ENCODE measurements at places on chromosomes 1 and 21.

DNA sequence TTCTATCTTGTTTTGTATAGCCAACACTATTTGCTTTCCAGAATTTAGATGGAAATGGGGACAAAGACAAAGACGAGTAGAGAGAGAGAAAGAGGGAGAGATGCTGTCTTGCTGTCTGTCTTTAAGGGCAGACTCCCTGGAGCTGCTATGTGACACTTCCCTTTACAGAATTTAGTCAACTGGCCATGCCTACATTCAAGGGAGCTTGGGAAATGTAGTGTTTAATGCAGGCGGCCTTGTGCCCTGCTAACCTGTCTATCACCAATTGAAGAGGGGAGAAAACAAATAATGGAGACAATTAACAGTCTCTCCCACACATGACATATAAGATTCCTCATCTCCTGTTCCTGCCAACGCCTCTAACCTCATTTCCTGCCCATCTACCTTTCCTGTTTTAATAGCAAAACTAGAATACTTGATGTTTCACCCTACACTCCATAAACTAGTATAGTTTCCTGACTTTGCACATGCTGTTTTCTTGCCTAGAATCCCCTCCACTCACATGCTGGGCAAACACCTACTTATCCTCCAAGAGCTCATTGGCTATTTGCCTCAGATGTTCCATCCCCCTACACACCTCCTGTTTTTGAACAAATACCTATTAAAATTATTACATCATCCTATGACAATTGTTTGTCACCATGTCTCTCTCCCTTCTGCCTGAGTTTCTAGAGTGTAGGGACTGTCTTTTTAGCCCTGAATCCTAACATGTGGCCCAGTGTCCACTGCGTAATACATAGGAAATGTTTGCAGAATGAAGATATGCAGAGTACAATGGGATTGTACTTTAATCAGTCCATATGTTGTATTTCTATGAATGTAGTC is 117.2 kb downstream of the SLC25A24 start:
- DNase-seq = no peak

DNA sequence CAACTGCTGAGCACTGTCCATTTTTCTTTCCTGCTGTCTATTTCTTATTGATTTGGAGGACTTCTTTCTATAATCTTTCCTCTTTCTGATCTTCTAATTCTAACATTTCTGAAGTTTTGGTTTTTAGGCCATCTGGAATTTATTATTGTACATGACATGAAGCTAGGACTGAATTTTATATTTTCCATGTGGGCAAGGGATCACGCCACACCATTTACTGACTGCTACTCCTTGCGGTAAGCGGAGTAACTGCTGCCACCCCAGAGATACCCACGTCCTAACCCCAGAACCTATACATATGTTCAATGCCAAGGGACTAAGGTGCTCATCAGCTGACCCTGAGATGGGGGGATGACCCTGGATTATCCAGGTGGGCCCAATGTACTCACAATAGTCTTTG is 70.6 kb downstream of the NPHP4 start:
- DNase-seq = no peak

- no peak for DNase-seq
Observed at GRCh38 chr1:1426496-1427105, 5.5 kb upstream of the ANKRD65 start.

- no peak for DNase-seq
Observed at GRCh38 chr1:48007047-48007446, 9.9 kb upstream of the TRABD2B start.

GRCh38 chr1:147849098-147849895 is 53.3 kb upstream of the GJA8 start:
- no peak for DNase-seq

GRCh38 chr1:172394141-172394751 is 26.2 kb upstream of the C1orf105 start:
- DNase-seq = peak; percentile 91

GRCh38 chr1:208595236-208595635 is 351.1 kb upstream of the PLXNA2 start:
- DNase-seq = no peak

DNA sequence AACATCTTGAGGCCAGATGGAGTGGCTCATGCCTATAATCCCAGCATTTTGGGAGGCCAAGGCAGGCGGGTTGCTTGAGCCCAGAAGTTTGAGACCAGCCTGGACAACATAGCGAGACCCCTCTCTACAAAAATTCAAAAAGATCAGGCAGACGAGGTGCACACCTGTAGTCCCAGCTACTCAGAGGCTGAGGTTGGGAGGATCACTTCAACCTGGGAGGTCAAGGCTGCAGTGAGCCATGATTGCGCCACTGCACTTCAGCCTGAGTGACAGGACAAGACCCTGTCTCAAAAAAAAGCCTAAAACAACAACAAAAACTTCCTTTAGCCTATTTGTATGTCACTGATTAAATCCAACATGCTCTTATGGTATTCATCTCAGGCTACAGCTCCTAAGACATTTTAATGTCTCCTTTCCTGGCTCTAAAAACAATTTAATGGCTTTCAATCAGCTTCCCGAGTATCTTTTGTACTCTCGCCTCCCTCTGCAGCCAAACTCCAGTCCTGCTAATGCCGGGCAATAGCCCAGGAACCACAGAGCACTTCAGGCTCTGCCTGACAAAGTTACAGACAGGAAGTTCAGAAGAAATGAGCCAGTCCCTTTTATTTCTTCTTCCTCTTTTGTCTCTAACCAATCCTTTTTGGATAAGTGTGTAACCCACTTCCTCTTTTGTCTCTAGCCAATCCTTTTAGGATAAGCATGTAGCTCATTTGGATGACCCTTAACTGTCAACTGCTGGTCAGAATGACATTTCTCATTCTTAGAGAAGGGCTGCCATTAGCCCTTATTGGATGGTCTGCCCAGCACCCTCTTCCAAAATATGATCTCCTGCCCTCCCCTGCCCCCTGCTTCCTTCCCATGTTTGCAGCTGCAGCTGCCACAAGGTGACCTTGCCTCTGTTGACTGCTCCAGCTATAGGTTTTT is 6.6 kb upstream of the DOP1B start:
- DNase-seq = peak; percentile 48

DNA sequence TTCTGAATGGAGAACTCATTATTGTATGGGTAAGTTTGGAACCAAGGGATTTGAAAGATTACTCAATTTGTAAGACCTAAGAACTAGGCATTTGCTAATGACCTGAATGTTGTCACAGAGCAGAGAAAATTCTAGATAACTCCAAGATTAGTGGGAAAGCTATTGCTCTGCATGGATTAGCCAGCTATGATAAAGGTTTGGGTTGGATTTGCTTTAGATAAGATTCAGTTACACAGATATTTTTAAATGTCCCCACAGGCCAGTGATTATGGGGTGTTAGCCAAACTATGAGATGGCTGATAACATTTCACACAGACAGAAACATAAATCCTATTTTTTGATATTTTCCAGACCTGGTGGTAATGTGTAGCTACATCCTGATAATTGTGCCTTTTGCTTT is 88.2 kb downstream of the NTPCR start:
- DNase-seq = no peak

GRCh38 chr21:41196993-41197392 is 29.0 kb downstream of the BACE2 start:
- no peak for DNase-seq

All from GM12864 (cell line).